ENCODE measurements at places on chromosomes 7 and 10.

GRCh38 chr7:55964261-55965099, at the start of gene NIPSNAP2:
Gene NIPSNAP2 (plus strand): TSS chr7:55964585. CDS start chr7:55964610, 25 bp downstream.
- peak; percentile 63 for DNase-seq

DNA sequence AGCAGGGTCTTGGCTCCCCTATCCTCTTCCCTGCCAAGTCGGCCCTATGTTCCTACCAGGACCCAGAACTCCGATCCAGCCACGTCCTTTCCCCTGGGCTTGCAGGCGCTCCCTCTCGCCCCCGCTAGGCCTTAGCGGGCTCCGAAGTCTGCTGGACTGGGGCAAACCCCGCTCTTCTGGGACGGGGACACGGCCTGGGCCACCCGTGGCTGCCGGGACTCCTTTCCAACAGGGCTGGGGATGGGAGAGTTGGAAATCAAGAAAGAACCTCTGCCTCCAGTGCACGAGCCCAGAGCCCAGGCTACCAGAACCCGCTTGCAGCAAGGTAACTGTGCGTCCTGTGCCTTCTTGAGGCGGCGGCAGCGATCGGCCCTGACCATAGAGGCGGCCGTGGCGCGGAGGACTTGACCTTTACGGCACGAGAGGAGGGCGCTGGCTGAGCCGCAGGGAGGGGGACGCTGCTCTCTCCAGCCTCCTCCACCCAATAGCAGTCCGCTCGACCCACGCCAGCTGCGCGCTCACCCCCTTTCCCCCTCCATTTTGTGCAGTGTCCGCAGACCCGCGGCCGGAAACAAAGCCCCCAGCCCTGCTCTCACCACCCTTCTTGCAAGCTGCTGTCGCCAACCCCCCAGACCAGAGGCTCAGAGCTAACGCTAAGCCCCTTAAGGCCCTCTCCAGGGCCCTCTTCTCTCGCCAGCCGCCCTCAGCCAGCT, 7.0 kb upstream of the HOXA11 start:
- no peak for DNase-seq

GRCh38 chr7:4809666-4810065, 34.2 kb downstream of the AP5Z1 start:
- no peak for DNase-seq

DNA sequence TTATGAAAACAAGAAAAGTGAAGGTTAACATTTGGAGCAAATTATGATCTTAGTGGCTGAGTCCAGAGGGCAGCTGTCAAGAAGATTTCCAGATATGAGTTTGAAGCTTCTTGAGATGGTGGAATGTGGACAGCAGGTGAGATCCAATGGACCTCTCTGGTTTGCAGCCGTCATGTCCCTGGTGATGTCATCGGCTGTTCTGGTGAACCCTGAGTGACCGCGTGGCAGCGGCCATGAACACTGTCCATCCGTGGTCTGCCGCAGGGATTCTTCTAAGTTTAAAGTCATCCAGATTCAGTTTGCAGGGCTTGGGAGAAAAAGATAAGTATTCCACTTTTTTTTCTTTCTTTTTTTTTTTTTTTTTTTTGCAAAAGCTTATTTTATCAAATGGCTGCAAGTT, 15.8 kb upstream of the VIPR2 start:
- no peak for DNase-seq

Measured in NCI-H2029 (cell line).